Activated CD4-positive, alpha-beta T cell treated with anti-CD3 and anti-CD28 coated beads for 36 hours (primary cell): ENCODE measurements at places on chromosomes 5 and 9. TPM values are rescaled to one million over a fixed set of nuclear protein-coding genes. Genes with fewer than 3 reads are reported as not detected.
A peak's percentile ranks its signal among the peaks of the same experiment; 100 is the strongest.

The SLC31A1 gene
- 14.8 TPM for total RNA-seq

The PCDHB9 gene
- not detected for total RNA-seq

The TAF11L5 gene
- not detected for total RNA-seq

The TRPM3 gene
- not detected for total RNA-seq

The PDZD2 gene
- total RNA-seq, result 0.14 TPM

The SPINK13 gene
- not detected for total RNA-seq

DNA sequence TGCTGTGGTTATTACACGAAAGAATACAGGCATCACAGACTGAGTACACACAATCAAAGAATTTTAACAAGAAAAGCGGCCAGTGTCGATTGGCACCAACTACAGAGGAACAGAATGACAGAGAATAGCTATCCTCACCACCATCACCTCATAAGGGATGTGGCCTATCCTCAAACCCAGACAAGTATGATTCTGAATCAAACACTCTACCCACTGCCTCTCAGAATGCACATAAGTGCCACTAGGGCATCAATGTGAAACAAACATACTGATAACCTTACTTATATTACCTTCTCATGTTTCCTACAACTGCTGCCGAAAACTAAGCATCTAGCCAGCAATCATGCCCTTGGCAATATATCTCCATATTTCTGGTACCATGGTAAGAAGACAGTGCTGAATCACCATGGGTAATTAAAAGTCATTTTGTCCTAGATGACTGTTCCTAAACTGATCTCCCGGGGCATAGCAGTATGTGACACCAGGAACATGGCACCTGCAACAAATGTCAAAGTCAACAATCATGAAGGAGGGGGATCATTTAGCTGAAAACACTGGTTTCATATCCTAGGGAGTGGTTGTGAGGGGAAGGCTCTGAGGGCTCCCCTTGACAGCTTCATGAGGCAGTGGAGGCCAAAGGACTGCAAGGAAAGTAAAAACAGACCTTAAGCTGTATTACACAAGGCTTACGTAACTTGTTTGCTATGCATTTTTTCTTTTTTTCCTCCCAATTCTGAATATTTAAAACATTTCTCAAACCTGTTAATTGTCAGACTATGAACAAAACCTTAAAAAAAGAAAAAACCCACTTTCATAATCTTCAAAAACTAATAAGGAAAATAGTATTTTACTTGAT is 88.3 kb downstream of the LHFPL2 start:
- DNase-seq, result no peak

DNA sequence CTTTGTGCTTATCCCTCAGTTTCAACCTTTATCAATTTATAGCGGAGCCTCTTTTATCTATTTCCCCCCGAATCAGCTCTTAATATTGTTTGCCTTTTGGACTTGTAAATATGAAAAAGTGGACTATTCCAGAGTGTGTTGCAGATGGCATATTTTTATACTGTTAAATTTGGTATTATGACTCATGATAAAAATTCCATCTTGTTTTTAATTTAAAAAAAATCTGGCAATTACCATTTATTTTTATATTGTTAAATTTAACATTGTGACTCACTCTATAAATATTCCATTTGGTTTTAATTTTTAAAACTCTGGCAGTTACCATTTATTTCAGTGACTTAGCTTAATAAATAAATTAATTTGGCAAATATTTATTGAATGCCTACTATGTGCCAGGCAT is 37.5 kb downstream of the RBM27 start:
- DNase-seq, result no peak

- no peak for DNase-seq
These were observed 661.8 kb upstream of the RGMB start for GRCh38 chr5:98111686-98112085.

DNA sequence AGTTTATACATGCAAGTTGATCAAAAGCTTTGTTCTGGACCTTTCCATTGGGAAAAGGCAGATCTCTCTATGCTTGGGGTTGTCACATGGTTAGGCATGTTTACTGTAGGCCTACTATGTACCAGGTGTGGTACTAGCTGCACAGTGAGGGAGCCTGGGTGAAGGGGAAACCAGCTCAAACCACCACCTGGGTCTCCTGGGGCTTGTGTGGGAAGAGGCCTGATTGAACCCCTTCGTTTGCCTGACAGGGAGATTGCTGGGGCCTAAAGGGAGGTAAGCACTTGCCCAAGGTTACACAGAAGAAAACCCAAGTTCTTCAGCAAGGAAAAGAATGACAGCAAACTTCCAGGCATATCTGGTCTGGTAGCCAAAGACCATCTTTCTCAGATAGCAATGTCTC is 145.9 kb downstream of the MELK start:
- no peak for DNase-seq

DNA sequence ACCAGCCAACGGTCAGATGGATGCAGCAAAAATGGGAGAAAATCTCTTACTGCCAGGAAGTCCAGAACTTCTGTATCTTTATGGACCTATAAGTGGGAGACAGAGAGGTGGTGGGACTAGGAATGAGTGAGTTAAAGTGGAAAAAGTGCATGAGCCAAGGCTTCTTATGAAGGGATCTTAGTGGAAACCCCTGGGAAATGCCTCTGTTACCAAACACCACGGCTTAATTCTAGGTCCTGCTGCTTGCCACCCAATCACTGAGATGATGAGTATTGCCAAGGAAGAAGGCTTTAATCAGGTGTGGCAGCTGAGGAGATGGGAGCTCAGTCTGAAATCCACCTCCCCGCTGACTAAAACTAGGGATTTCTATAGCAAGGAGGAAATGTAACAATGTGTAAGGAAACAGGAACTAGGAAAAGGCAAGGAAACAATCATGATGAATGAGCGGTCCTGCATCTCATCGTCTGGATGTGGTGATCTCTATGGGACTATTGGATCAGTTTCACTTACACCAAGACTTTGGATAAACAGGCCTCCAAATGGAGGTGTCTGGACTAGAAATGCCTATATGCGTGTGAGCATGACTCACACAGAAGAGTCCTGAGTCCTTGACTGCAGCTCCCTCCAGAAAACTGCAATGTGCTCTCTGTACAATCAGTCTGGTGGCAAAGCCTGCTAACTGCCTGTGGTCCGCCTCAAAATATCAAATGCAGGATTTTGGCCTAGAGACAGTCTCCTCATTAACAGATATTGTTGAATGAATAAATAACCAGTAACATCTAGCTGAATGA is 98.2 kb upstream of the PRR16 start:
- DNase-seq, result no peak

- DNase-seq, result no peak
These were observed 80.0 kb upstream of the SAP30L start for GRCh38 chr5:154365823-154366222.

DNA sequence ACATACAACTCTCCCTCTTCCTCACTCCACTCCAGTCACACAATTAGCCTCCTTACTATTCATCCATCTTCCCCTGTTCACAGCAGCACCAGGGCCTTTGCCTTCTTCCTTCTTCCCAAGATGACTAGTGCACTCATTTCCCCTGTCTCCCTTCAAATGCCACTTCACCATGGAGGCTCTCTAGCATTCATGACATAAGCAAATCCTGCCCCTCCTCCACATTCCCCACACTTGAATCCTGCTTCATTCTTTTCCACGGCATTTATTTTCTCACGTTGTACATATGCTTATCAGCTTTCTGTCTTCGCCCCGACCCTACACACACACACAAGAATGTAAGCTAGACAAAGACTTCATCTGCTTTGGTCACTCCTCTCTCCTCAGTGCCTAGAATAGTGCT is 133.3 kb downstream of the CDK5RAP2 start:
- no peak for DNase-seq

GRCh38 chr5:120512068-120512467 is 48.0 kb downstream of the PRR16 start:
- DNase-seq, result no peak

DNA sequence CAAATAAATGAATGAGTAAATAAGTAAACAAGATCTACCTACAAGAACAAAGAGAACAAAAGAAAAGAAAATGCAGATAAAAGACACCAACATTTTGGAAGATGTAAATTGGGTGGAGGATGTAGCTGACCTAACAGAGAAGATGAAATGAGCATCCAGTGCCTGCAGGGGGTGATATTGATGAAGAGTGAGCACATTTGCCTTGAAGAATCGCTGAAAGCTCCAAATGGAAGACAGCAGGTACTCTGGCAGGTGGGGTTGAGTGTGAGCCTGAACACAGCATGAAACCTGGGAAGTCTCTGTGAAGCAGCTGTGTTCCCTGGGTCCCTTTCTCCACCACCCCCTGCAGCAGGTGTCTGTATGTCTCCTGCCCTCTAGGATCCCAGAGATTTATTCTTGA is 125.6 kb downstream of the NXNL2 start:
- DNase-seq, result peak; percentile 38

GRCh38 chr5:66494437-66494836 is 101.8 kb upstream of the MAST4 start:
- DNase-seq, result peak; percentile 36

GRCh38 chr9:37425298-37425752 is 2.8 kb downstream of the GRHPR start:
- no peak for DNase-seq
